ENCODE measurements at places on chromosomes 7 and 10.

DNA sequence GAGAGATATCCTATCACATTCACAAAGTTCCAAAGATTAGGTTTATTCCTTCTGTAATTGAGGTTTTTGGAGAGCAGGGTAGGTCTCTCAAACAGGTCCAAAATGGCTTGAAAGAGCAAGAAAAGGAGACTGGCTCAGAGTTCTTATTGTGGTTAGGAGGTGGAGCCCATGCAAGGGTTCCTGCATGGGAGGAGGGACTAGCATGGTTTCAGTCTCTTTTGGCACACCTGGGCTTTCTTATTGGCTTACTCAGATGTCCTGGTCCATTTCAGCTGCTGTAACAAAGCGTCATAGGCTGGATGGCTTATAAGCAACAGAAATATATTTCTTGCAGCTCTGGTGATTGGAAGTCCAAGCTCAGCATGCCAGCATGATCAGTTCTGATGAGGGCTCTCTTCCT is 493.1 kb downstream of the REEP3 start:
- DNase-seq, result no peak

DNA sequence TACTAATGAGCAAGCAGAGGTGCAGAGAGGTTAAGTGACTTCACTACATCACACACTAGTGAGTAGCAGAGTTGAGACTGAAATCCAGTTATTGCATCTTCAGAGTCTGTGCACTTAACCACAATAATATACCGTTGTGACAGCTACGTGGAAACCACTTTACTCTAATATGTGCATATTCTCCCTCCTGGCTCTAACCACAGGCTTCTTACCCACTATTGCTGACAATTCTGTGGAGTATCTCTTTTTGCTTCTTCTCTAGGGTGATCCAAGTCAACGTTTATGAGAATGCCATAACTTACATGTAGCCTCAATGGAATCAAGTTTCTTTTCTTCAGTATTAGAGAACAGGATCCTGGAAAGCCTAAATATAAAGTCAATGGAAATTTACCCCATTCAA is 64.2 kb upstream of the MEOX2 start:
- no peak for DNase-seq

DNA sequence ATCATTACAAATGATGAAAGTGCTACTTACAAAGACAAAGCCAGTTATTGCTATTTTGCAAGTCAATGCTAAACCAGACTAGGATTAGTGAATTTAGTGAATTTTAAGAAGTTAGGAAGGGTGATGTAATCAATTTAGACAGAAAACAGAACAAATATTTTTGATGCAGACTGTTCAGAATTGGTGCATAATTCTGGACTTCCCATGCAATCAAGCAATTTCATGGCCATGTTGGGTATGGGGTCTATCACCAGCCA is 85.4 kb downstream of the CH25H start:
- DNase-seq, result no peak

GRCh38 chr7:36037121-36037662 is 115.9 kb upstream of the EEPD1 start:
- DNase-seq, result no peak

DNA sequence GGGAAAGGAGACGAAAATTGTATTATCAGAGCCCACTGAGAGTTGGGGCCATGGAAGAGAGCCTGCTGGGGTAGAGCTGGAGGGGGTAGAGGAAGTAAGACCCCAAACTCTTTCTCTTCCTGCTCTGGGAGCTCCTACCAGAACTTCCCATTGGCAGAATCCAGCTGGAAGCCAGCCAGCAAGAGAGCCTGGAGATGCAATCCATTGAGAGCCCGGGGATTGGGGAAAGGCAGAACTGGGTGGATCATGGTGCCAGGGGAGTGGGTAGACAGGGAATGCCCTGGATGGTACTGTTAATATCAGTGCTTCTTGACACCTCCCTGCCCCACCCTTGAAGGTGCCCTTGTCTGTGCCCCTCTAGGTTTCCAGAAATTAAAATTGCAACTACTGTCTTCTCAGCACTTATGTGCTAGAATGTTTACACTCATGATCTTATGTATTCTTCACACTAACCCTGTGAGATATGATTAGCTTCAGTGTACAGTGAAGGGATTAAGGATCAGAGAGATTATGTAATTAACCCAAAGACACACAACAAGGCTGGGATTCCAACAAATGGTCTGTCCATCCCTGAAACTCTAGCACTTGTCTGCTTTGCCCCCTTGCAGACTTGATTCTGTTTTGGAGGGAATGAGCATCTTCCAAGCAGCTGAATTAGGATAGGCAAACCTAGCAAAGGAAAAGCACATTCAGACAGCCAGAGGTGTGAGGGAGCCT is 154.1 kb downstream of the C10orf105 start:
- DNase-seq, result no peak

Measured in T-helper 2 cell treated with Interferon-gamma antibody and Interleukin-4, amounts not matched to agents 5 μg/mL and 100 μg/mL, for 36 hours (primary cell).